Activated T-cell treated with anti-CD3 and anti-CD28 coated beads for 1 hour (primary cell): ENCODE measurements at places on chromosomes 4 and X.
A peak's percentile ranks its signal among the peaks of the same experiment; 100 is the strongest.

DNA sequence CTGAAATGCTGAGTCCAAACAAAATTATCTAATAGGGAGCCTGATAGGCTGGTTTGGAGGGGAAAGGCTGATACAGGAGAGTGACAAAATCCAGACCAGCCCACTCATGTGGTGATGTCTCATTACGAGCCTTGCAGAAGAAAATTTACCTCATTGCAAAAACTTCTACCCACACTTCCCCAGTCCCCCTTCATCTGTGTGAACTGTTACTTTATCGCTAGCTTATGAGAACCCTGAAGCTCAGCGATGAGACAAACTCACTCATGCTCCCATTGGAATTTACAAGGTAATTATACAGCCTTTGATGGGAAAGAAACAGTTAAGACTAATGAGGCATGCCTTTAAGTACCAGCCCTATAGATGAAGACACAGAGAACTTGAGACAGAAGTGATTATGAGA, 76.1 kb downstream of the ARHGAP6 start:
- no peak for DNase-seq

DNA sequence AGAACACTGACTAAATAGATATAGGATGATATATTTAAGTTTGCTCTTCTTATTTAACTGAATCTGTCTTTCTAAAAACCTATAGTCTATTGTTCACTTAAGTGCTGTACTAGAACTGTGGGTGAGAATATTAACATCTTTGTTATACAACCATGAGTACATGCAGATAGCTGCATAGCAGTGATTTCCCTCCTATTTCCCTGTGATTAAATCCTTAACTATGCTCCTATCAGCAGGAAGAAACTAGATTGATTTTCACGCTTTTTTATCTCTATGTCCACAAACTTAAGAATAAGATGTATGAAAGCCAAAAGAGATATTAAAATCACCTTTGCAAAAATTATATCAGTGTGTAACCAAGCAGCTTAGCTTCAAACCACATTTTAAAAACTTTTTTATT, 11.3 kb upstream of the UGT2A3 start:
- no peak for DNase-seq

DNA sequence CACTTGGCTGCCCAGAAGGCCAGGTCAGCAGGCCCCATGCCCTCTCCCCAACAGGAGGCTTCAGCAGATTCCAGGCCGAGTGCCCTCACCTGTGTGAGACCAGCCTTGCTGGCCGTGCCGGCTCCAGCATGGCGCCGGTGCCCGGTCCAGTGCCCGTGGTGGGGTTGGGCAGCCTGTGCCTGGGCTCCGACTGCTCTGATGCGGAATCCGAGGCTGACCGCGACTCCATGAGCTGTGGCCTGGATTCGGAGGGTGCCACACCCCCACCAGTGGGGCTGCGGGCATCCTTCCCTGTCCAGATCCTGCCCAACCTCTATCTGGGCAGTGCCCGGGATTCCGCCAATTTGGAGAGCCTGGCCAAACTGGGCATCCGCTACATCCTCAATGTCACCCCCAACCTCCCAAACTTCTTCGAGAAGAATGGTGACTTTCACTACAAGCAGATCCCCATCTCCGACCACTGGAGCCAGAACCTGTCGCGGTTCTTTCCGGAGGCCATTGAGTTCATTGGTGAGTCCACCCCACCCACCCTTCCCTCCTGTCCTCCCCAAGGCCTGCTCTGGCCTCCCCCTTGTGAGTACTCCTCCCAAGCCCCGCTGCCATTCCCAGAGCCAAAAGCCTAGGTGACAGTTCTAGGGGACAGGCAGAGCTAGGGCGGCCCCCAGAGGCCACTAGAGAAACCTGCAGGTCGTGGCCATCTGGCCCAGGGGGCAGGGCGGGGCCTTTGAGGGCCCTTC, 2.3 kb downstream of the DUSP9 start:
- peak; percentile 17 for DNase-seq

DNA sequence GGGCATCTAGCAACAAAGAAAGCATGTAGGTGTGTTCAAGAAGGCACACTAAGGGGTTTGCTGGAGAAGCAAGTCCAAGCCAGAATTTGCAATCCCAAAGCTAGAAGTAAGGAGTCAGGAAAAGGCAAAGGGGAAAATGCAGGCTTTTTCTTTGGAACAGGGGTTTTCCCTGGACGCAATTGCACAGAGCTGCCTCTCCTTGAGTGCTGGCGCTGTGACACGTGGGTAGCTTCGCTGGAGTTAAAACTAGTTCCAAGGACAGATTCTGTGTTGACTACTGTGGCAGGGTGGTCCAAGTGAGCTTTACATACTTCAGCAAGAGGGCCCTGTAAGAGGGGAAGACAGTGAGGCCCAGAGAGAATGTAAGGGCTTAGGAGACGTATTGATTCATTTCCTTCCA, 277.1 kb downstream of the ADGRA3 start:
- no peak for DNase-seq

- no peak for DNase-seq
Observed at GRCh38 chrX:153968754-153969124, 2.9 kb downstream of the HCFC1 start.

DNA sequence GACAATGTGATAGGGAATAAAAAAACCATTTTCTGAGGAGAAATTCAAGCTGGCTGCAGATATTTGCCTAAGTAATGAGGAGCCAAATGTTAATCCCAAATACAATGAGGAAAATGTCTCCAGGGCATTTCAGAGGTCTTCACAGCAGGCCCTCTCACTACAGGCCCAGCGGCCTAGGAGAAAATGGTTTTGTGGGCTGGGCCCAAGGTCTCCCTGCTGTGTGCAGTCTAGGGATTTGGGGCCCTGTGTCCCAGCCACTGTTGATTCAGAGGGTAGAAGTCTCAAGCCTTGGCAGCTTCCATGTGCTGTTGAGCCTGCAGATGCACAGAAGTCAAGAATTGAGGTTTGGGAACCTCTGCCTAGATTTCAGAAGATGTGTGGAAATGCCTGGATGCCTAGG, 778.7 kb downstream of the CENPC start:
- no peak for DNase-seq

DNA sequence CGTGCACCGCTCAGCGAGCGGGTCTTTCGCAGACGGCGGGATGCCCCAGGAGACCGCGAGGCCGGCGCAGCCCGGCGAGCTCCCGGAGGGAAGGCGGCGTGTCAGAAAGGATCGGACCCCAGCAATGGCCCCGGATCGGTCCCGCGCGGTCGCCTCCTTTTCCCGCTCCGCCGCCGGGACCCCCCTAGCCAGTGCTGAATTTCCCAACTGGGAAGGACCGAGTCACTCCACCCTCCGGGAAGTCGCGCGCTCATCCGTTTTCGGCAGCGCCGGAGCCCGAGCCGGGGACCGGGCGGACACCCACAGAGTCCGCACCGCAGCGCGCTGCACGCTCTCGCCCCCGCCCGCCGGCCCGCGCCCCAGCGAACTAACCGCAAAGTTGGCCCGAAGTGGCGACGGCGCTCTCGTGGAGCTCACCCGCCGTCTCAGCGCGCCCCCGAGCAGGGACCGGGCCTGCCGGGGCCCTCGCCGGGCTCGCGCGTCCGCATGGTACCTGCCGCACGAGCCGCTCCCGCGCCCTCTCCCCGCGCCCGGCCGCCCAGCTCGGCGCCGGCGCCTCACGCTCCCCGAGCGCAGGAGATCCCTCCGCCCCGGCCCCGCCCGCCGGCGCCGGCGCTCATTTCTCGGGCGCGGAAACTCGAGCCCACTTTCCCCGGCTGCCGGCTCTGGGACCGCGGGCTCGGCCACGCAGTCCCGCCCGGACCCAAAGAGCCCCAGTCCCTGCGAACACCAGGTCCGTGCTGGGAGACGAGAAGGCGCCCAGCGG, at the start of gene FAT1:
Gene FAT1, minus strand, starts transcription at position 565 of the 766 bp plus-strand sequence. CDS start 14,029 bp downstream, outside the sequence.
- no peak for DNase-seq

DNA sequence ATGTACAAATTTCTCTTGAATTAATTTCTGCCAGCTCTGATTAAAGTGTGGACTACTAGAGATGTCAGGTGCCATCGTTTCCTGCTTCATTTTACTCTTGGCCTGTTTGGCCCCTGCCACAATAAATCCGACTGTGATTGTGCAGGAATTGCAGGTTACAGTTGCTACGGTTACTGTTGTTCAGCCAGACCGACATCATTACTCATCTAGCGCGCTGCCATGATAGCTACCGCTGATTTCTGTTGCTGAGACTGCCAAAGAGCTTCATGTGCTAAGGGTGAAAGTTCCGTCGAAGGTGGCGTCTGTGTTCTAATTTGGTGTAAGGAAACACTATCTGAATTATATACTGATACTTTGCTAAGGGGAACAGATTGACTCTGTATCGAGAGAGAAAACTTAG, 22.1 kb downstream of the SLIT2 start:
- no peak for DNase-seq

DNA sequence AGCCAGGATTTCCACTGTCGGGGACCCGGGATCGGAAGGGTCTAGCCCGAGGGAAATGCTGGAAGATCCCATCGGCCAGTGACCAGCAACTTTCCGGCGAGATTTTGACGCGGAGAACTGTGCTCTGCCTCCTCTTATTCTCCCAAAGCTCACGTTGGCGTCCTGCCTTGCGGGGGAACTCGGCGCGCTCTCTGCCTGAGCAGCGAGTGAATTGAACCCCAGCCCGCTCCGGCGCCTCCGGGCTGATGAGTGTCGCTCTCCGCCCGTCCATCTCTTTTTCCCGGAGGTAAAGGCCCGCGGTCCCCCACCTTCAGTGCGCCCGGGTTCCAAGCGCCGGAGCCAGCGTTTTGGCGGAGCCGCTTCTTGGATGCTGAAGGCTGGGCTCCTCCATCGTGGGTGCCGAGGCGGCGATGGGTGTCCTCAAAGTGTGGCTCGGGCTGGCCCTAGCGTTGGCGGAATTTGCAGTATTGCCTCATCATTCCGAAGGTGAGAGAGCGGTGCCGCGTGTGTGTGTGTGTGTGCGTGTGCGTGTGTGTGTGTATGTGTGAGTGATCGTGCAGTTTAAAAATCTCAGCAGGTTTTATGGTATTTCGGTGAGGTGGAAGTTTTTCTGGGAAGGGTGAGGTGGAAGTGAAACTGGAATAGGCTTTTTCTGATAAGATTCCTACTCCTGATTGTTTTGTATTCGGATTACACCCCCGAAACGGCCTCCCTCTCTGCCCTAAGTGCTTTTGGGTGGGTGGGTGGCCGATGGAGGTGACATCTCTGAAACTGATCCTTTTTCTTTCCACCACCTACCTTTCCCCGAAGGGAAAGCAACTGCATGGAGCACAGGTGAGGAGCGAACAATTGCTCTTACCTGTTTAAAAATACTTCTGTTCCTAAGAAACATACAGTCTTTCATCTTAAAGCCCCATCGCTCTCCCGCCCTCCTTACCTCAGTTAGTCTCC, 752 bp downstream of the FRAS1 start:
- DNase-seq, result no peak

DNA sequence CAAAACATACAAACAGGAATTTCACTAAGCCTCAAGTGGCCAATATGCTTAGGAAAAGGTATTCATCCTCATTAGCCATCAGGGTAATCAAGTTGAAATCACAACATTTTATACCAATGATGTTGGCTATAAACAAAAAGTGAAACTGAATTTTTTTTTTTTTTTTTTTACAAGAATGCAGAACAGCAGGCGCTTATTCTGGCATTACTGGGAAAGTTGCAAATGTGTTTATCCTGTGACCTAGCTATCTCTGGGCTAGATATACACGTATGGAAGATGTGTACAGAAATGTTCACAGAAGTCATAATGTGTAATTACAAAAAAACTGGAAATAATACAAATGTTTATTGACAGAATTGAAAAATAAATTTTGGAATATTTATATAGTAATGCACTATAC, 1430.4 kb upstream of the TENM3 start:
- no peak for DNase-seq

- DNase-seq, result no peak
Observed at GRCh38 chrX:13747836-13748235, 13.3 kb downstream of the OFD1 start.

DNA sequence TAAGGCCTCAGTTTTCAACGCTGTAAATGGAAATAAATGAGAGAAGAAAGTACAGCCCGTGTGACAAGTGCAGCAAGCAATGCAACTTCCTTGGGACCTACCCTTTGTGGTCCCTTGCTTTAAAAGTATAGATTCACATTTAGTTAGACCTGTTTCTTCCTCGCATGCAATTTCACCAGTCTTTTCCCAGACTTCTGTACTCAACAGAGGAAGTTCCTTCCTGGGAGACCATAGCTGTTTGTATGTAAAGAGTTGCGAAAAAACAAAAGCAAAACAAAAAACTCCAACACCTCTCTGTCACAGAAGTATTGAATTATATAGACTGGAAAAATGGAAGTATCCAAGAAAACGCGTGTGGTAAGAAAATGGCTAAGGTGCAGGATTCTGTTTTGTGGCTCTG, 1.1 kb upstream of the IRF2 start:
- DNase-seq, result no peak

- DNase-seq, result peak; percentile 13
Observed at GRCh38 chrX:103585411-103586313, at the start of gene TCEAL4. TCEAL4 (plus strand) TSS chrX:103585515; CDS start chrX:103586676, 1,161 bp downstream.

DNA sequence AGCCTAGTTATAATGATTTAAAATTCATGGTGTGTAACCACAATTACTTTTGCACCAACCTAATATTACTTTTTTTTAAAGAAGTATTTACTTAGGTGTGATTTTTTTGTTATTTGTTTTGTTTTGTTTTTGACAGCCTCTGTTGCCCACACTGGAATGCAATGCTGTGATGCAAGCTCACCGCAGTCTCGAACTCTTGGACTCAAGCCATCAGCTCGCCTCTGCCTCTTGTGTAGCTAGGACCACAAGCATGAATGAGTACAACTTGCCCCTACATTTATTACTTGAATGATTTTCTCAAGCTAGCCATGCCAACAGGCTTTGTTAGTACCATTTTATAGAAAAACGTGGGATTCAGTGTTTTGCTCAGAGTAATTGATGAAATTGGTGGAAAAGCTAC, 488.8 kb upstream of the CPEB2 start:
- DNase-seq, result no peak

GRCh38 chrX:154827194-154828015, 7.1 kb downstream of the SMIM9 start:
- DNase-seq, result no peak

- DNase-seq, result no peak
Observed at GRCh38 chrX:53422861-53423306, at the start of gene RIBC1. RIBC1 (plus strand) TSS chrX:53422873; CDS start chrX:53426277, 3,404 bp downstream.

- DNase-seq, result no peak
Observed at GRCh38 chr4:153418558-153418957, 47.6 kb upstream of the TMEM131L start.

GRCh38 chrX:54695816-54696487, 102.1 kb downstream of the ITIH6 start:
- no peak for DNase-seq

- no peak for DNase-seq
Observed at GRCh38 chrX:106168107-106168506, at the start of gene PWWP3B. PWWP3B (plus strand) TSS chrX:106168305; CDS start chrX:106205433, 37,128 bp downstream.

GRCh38 chrX:39835776-39836175, 262.0 kb downstream of the BCOR start:
- no peak for DNase-seq

- DNase-seq, result no peak
Observed at GRCh38 chrX:26672571-26672970, 456.6 kb downstream of the MAGEB5 start.

- no peak for DNase-seq
Observed at GRCh38 chr4:6991249-6991648, 51.9 kb upstream of the TADA2B start.

DNA sequence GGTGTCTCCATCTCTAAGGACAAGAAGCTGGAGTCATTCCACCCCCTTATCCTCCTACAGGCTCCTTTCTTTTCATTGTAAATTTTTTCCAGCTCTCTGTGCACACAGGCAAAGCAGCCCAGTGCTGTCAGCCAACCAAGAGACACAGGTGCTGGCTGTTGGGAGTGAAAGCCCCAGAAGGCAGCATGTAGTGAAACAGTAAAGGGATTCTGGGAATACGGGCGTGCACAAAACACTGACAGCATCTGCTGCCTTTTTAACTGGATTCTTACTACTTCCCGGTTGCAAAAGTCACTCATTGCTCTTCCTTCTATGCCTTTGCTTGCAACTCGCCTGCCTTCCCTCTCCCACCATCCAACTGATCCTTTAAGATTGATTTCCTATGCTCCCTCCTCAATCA, 208.6 kb upstream of the PRPS2 start:
- no peak for DNase-seq
